ENCODE measurements at places on chromosomes 7 and 10. TPM values are rescaled to one million over a fixed set of nuclear protein-coding genes. Genes with fewer than 3 reads are reported as not detected.
A peak's percentile ranks its signal among the peaks of the same experiment; 100 is the strongest.

Gene GPR26
- not detected for total RNA-seq

Gene RTKN2
- 2.4 TPM for total RNA-seq

GRCh38 chr7:28815928-28816373 is 142.2 kb downstream of the TRIL start:
- DNase-seq = no peak

- peak; percentile 53 for DNase-seq
Measured at GRCh38 chr7:124701955-124702354, 63.6 kb downstream of the GPR37 start.

GRCh38 chr7:157817433-157817832 is 480.6 kb downstream of the DNAJB6 start:
- no peak for DNase-seq

GRCh38 chr10:29994811-29995210 is 64.6 kb downstream of the JCAD start:
- DNase-seq = no peak

DNA sequence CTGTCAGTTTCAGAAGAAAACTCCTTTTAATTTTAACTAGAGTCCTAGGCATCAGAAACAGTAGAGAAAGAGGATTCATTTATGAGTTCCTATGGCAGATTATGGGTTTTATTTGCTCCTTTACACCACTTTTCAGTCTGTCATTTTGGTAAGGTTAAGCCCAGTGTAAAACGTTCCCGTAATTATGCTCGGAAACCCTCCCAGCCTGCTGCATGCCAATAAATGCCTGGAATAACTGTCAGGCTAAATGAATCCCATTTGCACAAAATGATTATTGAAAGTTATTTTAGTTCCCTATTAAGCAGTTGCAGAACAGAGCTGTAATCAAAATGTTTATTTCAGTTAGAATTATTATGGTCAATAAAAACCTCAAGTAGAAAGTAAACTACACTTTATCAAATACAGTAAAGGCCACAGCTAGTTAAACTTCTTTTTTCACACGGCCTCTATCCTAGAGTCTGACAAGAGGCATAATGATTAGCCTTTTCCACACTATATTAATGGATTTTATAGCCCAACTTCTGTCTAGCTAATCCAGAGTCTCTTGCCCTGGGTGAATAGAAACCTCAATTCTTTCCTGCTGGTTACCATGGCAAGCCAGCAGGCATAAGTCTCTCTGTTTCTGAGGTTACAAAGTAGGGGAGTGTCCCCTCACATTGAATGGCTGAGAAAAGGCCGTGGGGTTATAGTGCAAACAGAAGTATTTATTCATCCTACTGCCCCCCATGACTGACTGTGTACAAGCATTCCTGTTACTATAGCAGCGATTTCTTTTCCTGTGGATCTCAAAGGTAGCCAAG is 80.8 kb upstream of the NPVF start:
- peak; percentile 58 for DNase-seq
